ENCODE measurements at places on chromosomes 16 and 17.

DNA sequence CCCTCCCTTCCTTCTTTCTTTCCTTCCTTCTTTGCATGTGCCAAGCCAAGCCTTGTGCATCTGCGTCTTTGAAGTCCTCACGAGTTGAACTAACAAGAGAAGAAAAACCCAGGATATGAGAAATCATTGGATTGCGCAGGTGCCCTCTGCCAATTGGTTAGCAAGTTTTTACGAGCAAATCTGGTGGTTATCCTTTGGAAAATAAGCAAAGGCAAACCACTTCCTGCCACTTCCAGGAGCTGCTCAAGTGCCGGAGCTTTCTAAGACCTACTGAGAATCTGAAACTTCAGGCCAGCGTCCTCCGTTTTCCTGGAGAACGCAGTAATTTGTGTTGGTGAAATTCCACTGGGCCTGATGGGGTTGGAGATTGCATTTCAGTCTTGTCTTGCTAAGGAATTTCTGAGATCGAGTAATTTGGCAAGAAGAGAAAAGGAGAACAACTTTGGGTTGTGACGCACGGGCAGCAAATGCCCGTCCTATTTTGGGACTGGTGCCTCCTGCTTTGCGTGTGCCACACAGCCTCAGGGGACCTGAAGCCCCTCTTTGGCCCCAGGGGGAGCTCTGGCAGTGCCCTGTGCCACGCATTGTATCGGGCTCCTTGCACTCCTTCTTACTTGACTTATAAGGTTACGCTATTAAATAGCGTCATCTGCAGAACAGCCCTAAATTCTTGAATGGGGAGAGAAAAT lies 56.4 kb downstream of the CMIP start:
- no peak for DNase-seq

- DNase-seq = no peak
These were observed 35.7 kb downstream of the CACNA1H start for GRCh38 chr16:1188432-1189189.

DNA sequence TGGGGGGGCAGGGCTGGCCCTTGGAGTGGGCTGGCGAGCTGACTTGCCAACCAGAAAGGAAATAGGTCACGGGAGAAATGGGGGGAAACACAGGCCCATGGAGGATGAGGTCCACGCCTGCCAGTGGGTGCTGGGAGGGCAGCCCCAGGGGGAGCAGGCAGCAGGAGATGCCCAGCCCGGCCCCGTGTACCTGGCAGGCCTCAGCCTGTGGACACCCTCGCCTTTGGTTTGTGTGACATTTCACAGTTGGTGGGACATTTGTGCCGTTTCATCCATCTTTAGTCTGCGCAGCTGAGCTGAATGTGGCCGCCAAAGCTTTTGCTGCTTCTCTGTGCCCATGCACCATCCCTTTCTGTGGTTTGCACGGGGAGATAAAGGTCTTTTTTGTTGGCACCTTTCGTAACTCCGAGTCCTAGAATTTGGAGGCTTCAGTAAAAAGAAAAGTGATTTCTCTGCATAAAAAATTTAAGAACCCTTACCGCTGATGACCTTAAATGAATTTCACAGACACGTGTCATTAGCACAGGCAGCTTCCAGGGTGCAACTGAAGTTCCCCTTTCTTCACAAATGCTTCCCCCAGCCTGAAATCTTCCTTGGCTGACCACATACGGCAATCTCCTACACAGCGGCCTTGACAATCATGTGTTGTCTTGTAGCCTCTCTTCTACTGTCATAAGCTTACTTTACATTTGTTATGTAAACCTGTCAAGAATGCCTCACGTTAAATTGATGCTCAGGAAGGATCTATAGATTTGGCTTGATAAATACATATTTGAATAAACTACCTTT lies 193.6 kb downstream of the RPTOR start:
- DNase-seq = no peak

DNA sequence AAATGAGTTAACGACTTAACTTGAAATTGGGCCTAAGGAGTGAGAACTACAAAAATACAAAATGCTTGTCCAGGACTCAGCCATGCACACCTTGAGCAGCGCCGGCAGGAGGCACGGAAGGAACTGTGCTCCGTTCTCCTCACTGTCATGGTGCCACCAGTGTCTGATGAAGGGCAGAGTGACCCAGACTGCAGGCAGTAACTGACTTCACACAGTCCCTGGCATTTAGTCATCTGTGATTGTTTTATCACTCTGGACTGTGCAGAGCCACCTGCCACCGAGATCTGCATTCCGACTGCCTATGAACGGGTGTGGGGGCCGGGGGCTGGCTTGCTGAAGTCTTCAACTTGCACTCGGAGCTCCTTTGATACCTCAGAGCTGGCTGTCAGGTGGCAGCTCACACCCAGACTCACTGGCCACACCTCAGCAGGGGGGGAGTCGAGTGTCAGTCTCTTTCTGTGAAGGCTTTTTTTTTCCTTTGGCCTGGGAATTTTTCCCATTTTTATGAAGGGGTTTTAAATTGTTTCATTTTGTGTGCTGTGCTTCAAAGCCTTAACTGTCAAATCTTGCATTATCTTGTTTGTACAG lies 20.2 kb upstream of the ENDOV start:
- no peak for DNase-seq

- no peak for DNase-seq
These were observed 853 bp upstream of the DOK4 start for GRCh38 chr16:57486858-57487834.

All from NK-92 treated with Interleukin-12 subunit alpha and Interleukin-12 subunit beta, amount 100 ng/mL, for 24 hours (cell line).